ENCODE measurements at places on chromosomes 4 and X.

DNA sequence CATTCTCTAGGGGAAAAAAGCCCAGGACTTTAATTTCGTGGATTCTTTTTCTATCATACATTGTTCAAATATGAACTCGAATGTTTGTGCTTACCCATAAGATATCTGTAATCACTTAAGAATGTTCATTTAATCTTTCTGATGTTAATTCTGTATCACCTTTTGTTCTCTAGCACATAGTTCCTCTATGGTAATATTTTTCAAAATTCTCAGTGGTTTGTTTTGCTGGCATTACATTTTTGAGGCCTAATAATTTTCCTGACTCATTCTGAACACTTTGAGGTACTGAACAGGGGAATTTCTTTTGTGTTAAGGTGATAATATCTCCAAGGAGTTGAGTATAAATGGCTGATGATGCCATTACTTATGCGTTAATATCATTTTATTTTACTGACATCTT lies 490.7 kb upstream of the PITX2 start:
- no peak for DNase-seq

- DNase-seq, result no peak
Measured at GRCh38 chr4:37815591-37815990, 10.9 kb upstream of the PGM2 start.

DNA sequence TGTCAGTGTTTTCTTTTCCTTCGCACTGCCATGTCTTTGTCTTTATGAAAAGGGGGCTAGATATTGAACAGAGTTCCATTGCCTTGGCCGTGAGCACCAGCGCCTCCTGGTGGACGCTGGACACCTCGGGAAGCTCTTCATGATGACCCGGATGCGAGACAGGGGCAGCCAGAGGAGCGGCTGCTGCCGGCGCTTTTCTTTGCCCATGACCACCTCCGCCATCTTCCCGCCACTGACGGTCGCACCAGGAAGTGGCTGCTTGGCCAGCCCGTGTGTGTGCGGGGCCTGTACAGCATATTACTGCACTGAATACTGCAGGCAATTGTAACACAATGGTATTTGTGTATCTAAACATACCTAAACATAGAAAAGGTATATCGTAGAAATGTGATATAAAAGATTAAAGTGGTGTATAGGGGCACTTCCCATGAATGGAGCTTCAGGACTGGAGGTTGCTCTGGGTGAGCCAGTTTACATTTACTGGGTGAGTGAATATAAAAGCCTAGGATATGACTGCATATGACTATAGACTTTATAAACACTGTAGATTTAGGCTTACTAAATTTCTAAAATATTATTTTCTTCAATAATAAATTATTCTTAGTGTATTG lies 15.8 kb upstream of the GRIA2 start:
- DNase-seq, result no peak

GRCh38 chr4:73919691-73920090 lies 50.5 kb downstream of the CXCL1 start:
- no peak for DNase-seq

DNA sequence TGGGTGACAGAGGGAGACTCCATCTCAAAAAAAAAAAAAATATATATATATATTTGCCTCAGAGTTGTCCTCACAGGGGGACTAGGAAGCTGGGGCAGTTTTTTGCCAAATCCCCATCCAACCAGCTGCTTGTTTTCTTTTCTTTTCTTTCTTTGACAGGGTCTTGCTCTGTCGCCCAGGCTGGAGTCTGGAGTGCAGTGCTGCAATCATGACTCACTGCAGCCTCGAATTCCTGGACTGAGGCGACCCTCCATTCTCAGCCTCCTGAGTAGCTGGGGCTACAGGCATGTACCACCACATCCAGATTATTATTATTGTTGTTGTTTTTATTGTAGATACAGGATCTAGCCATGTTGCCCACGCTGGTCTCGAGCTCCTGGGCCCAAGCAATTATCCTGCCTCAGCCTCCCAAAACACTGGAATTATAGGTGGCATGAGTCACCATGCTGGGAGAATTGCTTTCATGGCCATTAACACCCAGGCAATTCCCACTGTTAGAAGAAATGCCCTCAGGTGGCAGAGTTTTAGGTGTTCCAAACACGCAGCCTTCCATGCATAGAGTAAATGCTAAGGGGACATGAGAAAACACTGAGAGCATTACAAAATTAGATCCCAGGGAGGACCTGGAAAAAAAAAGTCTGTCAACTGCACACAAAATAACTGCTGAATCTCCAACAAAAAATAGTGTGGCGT lies 98.0 kb downstream of the ARHGAP6 start:
- no peak for DNase-seq
